ENCODE measurements at places on chromosomes 13 and 19. TPM values are rescaled to one million over a fixed set of nuclear protein-coding genes. Genes with fewer than 3 reads are reported as not detected.

- H3K4me1 ChIP-seq = peaks cover 4% of the 10 kb centered on the region
- no peak for DNase-seq
- no peak overlapping the region for H3K4me3 ChIP-seq
- H3K27ac ChIP-seq = no peak overlapping the region
- H3K27me3 ChIP-seq = peaks cover 67% of the 10 kb centered on the region
Observed at GRCh38 chr19:46080561-46080960, 39.8 kb upstream of the IGFL4 start.

DNA sequence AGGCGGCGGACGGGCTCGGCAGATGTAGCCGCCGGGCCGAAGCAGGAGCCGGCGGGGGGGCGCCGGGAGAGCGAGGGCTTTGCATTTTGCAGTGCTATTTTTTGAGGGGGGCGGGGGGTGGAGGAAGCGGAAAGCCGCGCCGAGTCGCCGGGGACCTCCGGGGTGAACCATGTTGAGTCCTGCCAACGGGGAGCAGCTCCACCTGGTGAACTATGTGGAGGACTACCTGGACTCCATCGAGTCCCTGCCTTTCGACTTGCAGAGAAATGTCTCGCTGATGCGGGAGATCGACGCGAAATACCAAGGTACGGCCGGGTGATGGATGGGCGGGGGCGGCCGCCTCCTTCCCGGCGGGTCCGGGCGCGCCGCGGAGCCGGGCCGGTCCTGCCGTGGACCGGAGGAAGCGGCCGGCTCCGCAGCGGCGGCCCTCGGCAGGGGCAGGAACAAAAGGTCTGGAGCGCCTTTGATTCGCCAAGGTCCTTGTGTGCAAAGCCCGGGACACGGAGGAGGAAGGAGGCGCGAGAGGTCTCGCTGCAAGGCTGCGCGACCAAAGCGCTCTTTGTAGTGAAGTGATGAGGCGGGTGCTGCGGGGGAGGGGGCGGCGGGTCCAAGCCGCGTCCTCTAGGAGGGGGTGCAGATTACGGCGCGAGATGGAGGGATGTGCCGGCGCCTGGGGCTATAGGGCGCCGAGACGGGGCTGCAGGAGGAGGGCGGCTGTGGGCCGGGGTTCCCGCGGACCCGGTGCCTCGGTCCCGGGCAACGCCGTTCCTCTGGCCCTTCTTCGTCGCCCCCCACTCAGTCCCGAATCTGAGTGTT lies 689 bp downstream of the ING1 start:
- H3K27ac ChIP-seq = peak overlapping the region; percentile 87
- H3K4me3 ChIP-seq = peak overlapping the region; percentile 98
- peak; percentile 52 for DNase-seq
- H3K4me1 ChIP-seq = peaks cover 21% of the 10 kb centered on the region
- H3K36me3 ChIP-seq = peaks cover 2% of the 10 kb centered on the region

- DNase-seq = no peak
- peaks cover 9% of the 10 kb centered on the region for H3K36me3 ChIP-seq
- peaks cover 17% of the 10 kb centered on the region for H3K27me3 ChIP-seq
- peak overlapping the region; percentile 91 for H3K4me3 ChIP-seq
- peaks cover 30% of the 10 kb centered on the region for H3K4me1 ChIP-seq
Observed at GRCh38 chr19:55581145-55581822, 636 bp upstream of the ZNF579 start.

Gene ANGPTL8
- total RNA-seq = not detected

DNA sequence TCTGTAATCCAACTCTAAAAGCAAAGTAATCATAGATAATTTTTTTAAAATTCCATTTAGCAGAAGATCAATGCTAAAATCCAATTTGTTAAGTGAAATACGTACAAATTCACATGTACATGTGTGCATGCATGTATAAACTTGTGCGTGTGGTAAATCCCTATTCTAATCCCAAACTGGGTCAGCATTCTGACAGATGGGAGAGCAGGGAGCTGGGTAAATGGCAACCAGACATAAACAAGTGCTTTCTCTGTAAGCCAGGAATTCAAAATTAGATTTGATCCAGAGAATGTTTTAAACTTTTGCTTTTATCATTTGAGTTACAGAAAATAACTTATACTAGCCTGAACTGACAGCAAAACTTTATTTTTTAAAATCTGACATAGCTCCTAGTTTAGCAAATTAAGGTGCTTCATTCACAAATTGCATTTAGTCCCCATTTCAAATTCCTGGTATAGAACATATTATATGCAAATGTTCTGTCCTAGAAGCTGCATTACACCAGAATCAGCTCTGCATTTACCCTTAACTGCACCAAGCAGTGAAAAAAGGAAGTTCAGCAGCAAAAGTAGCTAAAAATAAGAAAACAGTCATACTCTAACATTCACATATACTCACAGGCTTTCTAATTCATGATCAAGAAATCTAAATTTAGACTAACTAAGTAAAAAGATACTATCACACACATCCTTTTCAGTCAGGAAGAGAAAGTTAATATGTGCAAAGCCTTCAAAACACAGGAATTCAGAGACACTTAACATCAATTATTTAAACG lies 32.6 kb downstream of the UBL3 start:
- no peak for DNase-seq
- H3K27ac ChIP-seq = no peak overlapping the region
- H3K4me1 ChIP-seq = peaks cover 23% of the 10 kb centered on the region
- H3K27me3 ChIP-seq = no peaks in the 10 kb centered on the region
- H3K36me3 ChIP-seq = no peaks in the 10 kb centered on the region

- no peak for DNase-seq
- no peaks in the 10 kb centered on the region for H3K4me1 ChIP-seq
- H3K27ac ChIP-seq = no peak overlapping the region
- no peak overlapping the region for H3K4me3 ChIP-seq
- H3K36me3 ChIP-seq = no peaks in the 10 kb centered on the region
- peaks cover 6% of the 10 kb centered on the region for H3K27me3 ChIP-seq
Observed at GRCh38 chr13:44063881-44064280, 184.2 kb downstream of the LACC1 start.

DNA sequence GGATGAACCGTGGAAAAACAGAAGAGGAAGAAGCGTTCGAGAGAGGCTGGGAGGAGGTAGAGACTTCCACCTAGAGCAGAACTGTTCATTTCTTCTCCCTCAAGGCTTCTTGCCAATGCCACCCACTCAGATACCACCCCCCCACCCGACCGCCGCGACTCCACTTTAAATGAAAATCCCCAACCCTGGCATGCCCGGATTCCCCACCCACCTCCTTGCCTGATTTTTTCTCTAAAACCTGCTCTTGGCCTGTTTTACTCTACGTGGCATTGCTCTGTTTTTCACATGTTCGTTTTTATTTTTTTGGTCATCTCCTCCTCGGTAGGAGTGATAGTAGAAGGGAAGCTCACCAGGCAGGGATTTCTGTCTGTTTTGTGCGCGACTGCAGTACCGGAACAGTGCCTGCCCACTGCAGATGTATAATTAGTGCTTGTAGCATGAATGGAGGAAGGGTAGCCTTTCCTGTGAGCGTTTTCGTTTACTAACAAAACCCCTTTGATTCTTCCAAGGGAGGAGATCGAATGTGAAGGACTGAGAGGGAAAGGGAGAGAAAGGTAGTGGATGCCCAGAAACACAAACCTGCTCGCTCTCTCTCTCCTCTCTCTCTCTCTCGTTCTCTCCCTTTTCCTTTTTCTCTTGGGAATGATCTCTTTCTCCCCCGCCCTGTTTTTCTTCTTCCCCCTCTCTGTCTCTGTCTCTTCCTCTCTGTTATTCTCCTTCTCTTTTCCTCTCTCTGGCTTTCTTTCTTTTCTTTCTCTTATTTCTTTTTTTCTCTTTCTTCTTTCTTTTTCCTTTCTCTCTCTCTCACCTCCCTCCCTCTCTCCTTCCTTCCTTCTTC lies 2.2 kb downstream of the CD70 start:
- H3K27me3 ChIP-seq = peaks cover 29% of the 10 kb centered on the region
- peaks cover 60% of the 10 kb centered on the region for H3K4me1 ChIP-seq
- no peak for DNase-seq
- H3K36me3 ChIP-seq = peaks cover 20% of the 10 kb centered on the region
- peak overlapping the region; percentile 73 for H3K27ac ChIP-seq

Gene KCNRG
- total RNA-seq = 0.34 TPM

DNA sequence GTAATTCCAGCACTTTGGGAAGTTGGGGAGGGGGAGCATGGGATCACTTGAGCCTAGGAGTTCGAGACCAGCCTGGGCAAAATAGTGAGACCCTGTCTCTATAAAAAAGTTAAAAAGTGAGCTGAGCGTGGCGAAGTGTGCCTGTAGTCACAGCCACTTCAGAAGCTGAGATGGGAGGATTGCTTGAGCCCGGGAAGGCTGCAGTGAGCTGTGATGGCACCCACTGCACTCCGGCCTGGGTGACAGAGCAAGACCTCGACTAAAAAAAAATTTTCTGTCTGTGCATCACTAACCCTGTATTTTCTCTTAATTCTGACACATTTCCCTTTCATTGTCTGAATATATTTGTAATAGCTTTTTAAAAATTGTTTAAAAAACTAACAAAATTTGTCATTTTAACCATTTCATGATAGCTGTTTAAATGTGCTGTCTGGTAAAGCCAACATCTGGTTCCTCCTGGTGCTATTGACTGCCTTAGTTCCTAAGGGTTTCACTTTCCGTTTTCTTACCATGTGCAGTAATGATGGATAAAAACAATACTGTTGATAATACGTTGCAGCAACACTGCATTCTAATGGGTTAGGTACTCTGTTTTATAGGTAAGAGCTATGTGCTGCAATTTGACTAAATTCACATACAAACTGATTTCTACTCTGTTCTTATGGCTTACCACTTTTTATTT lies 29.7 kb downstream of the LATS2 start:
- no peak overlapping the region for H3K27ac ChIP-seq
- no peak overlapping the region for H3K4me3 ChIP-seq
- H3K36me3 ChIP-seq = no peaks in the 10 kb centered on the region
- DNase-seq = no peak
- H3K27me3 ChIP-seq = no peaks in the 10 kb centered on the region
- H3K4me1 ChIP-seq = peaks cover 4% of the 10 kb centered on the region

GRCh38 chr19:8635422-8635821 lies 5.0 kb downstream of the NFILZ start:
- H3K4me3 ChIP-seq = no peak overlapping the region
- H3K36me3 ChIP-seq = no peaks in the 10 kb centered on the region
- H3K4me1 ChIP-seq = no peaks in the 10 kb centered on the region
- H3K27ac ChIP-seq = no peak overlapping the region
- H3K27me3 ChIP-seq = peaks cover 13% of the 10 kb centered on the region

- H3K4me1 ChIP-seq = no peaks in the 10 kb centered on the region
- H3K36me3 ChIP-seq = no peaks in the 10 kb centered on the region
- H3K27ac ChIP-seq = no peak overlapping the region
Observed at GRCh38 chr19:15863272-15863671, 34.6 kb downstream of the CYP4F2 start.

DNA sequence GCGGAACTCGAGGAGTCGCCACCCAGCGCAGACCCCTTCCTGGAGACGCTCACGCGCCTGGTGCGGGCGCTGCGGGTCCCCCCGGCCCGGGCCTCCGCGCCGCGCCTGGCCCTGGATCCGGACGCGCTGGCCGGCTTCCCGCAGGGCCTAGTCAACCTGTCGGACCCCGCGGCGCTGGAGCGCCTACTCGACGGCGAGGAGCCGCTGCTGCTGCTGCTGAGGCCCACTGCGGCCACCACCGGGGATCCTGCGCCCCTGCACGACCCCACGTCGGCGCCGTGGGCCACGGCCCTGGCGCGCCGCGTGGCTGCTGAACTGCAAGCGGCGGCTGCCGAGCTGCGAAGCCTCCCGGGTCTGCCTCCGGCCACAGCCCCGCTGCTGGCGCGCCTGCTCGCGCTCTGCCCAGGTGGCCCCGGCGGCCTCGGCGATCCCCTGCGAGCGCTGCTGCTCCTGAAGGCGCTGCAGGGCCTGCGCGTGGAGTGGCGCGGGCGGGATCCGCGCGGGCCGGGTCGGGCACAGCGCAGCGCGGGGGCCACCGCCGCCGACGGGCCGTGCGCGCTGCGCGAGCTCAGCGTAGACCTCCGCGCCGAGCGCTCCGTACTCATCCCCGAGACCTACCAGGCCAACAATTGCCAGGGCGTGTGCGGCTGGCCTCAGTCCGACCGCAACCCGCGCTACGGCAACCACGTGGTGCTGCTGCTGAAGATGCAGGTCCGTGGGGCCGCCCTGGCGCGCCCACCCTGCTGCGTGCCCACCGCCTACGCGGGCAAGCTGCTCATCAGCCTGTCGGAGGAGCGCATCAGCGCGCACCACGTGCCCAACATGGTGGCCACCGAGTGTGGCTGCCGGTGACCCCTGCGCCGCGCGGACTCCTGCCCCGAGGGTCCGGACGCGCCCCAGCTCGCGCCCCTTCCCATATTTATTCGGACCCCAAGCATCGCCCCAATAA lies 2.3 kb downstream of the AMH start:
- H3K4me1 ChIP-seq = no peaks in the 10 kb centered on the region
- H3K36me3 ChIP-seq = no peaks in the 10 kb centered on the region
- no peak overlapping the region for H3K27ac ChIP-seq

Gene SYNE4
- total RNA-seq = 1.8 TPM

GRCh38 chr13:32537580-32538142 lies 934 bp downstream of the N4BP2L2 start:
- H3K4me1 ChIP-seq = peaks cover 56% of the 10 kb centered on the region
- DNase-seq = peak; percentile 11
- H3K27me3 ChIP-seq = peaks cover 8% of the 10 kb centered on the region
- H3K36me3 ChIP-seq = peaks cover 37% of the 10 kb centered on the region

Gene NPAS1
- total RNA-seq = 0.39 TPM

GRCh38 chr13:57673197-57673596 lies 41.7 kb downstream of the PCDH17 start:
- H3K4me3 ChIP-seq = no peak overlapping the region
- DNase-seq = no peak
- no peaks in the 10 kb centered on the region for H3K36me3 ChIP-seq

DNA sequence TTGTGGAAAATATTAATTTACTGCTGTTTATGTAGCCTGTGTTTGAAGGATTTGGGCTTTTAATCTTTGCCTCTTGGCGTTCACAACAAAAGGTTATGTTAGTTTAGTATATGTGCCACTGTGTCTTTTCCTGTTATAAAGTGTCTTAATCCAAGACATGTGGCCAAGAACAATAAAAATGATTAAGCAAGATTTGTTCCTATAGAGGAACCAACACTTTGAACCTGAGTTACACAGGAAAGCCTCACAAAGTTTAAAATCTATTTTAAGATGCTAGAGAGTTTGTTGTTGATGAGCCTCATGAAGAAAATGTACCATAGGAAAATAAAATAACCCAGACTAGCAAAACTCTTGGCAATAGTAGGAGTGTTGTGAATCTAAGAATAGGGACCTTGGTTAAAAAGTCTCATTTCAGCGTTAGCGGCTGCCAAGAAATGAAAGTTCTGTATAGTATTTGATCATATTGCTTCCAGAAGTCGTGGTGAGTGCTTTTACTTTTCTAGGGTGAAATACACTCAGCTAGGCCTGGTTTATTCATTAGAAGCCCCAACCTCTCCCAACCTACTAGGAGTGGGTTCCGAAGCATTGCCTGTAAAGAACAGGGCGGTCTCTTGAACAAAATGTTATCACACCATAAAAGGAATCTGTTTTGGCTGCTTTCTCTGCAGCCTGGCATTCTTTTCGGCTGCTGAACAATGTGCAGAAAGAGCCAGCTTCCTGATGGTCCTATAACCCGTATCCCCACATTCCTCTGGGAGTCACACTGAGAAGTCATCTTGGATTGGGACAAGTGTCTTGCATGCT lies 102.6 kb downstream of the LRCH1 start:
- peaks cover 35% of the 10 kb centered on the region for H3K4me1 ChIP-seq
- no peak for DNase-seq
